NCI-H510A (cell line): ENCODE measurements at places on chromosomes 7 and 10.

DNA sequence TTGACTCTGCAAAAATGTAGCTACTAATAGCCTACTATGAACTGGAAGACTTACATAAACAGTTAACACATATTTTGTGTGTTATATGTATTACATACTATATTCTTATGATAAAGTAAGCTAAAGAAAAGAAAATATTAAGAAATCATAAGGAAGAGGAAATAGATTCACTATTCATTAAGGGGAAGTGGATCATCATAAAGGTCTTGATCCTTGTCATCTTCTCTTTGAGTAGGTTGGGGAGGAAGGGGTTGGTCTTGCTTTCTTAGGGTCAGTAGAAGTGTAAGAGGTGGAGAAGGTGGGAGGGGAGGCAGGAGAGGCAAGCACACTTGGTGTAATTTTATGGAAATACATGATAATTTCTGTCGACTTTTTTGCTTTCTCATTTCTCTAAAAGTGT is 81.3 kb downstream of the NAMPT start:
- DNase-seq, result no peak

DNA sequence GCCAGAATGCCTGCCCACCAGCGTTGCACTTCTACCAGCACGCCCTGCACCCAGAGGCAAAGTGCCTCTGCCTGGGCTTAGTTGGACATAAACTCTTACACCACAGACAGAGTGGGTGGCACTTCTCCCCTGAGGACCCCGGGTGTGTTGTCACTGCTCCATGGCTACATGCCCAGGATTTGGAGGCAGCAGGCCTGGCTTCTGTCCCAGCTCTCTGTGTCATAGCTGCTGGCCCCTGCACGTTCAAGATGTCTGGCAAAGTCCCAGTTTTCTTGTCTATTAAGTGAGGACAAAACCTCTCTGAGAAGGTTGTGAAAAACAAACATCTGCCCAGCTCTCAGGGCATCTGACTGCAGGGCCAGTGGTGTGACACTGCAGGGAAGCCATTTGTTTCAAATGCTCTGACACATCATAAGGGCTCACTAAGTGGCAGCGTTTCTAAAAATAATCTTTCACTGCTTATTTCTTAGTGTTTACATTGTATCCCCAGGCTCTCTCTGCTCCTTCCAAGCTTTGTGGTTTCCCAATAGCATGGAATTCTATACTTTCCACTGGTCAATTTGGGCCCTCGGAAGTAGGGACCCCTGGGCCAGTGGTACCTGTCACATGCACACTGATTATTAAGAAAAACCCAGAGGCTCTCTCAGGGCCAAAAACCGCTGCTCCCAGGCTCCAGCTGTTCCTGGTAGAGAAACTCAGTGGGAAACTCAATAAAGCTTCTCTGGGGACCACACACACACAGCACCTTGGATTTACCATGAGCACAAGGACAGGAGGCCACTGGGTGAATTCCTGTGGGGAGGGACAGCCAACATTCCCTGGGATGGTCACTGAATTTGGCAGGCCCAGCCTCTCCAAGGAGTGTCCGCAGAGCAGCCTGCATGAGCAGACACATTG is 86.2 kb upstream of the ANLN start:
- no peak for DNase-seq

GRCh38 chr7:116552602-116553001 is 27.8 kb downstream of the CAV1 start:
- DNase-seq, result no peak

DNA sequence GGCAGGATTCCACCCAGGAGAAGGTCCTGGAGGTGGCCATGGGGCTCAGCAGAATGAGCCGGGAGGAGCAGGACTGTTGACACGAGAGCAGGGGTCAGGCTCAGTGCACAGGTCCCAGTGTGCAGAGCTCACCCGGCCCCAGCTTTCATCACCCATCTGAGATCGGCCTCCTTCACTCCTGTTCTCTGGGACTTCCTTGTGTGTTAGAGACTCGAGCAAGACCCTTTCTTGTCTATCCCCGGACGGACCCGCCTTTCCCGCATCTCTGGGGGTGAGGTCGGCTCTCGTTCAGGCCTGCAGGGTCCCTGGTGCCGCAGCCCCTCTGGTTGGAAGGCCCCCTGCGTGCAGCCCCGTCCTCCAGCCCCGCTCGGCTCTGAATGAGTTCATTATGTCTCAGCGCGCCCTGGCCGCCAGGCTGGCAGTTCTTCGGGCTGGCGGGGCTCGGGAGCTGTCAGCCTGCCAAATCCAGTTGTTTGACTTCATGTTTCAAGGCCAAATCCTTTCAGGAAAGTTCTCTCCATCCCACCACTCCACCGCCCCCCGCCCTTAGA is 127.9 kb downstream of the LHPP start:
- no peak for DNase-seq

GRCh38 chr10:127313996-127314700 is 117.8 kb upstream of the INSYN2A start:
- no peak for DNase-seq

DNA sequence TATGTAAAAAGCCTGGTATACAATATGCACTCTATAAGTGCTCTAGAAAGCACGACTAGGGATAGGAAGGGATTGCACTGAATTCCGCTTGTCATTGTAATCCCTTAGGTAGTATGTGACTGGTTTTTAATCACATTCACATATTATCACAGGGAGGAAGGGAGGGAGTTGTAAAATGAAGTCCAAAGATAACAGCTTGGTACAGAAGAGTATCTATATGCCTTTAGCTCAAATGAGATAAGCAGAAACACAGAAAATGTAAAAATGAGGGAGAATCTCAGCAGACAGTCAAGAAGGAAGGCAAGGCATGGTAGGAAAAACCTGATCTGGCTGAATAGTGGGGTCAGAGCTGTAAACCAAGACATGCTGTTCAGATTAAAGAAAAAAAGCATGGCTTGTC is 63.4 kb downstream of the ABI1 start:
- DNase-seq, result no peak

- no peak for DNase-seq
Observed at GRCh38 chr7:5677538-5678294, 103.7 kb downstream of the RNF216 start.

- no peak for DNase-seq
Observed at GRCh38 chr7:7620236-7620635, 20.3 kb upstream of the UMAD1 start.

DNA sequence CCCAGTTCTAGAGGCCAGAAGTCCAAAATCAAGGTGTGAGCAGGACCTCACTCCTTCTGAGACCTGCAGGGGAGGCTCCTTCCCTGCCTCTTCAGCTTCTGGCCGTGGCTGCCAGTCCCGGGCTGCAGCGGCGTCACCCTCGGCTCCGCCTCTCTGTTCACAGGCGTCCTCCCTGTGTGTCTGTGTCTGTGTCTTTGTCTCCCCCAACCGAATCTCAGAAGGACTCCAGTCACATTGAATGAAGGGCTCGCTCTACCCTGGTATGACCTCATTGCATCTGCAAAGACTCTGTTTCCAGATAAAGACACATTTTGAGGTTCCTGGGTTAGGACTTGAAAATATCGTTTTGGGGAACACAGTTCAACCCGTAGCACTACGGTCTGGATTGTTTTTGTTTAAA is 33.1 kb upstream of the GALNT11 start:
- no peak for DNase-seq

DNA sequence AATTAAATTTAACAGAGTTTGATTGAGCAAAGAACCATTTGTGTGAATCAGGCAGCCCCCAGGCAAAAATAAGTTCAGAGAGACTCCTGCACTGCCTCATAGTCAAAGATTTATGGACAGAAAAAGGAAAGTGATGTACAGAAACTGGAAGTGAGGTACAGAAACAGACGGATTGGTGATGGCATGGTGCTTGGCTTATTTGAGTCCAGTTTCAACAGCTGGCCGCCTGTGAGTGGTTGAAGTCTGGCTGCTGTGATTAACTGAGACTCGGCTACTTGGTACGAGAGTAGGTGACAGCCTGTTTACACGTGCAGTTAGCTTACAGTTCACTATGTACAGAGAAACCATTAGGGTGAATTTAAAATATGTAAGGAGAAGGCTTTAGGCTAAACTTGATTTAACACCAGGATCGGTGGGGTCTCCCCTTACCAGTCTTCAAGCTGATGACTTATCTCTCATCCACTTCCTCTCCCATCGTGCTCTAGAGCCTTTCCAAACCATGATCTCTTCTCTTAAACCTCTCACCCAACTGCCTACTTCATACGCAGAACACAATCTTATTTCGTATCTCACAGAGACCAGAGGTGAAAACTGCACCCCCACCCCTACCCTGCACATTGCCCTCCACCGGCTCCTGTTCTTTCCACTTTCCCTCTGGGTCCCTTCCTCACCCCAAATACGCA is 5.0 kb upstream of the MSMB start:
- DNase-seq, result no peak

DNA sequence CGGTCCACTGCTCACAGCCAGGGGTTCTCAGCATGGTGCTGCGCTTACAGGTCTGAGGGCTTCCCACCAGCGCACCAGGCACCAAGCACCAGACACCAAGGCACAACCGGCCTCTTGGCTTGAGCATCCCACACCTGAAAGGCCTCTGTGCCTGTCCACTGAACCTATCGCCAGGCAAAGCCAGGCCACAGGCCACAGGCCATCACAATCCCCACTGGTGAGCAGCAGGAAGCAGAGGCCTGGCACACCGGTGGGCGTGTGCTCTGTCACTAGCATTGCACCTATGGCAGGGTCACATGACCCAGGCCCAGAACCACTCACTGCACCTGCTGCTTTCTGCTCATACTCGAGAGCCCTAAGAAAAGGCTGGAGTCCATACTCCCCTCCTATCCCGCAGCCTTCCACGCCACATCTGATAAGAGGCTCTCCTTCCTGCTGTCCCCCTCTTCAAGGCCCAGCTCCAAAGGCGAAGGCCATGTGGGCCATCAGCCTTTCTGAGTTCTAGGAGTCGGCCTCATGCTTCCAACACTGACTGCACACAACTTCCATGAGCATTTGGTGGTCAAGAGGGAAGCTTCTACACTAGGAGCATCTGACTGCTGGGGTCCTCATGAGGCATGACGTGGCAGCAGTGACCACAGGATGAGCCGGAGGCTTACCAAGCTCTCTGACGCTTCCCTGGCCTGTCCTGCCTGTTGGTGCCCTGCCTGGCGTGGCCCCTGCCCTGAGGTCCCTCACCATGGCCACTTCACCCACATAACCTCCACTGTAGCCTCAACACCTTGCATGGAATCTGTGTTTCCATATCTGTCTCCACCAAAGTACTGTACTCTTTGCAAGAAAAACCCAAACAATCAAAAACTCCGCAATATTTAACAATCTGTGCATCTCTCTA is 166.3 kb downstream of the TNS3 start:
- no peak for DNase-seq

DNA sequence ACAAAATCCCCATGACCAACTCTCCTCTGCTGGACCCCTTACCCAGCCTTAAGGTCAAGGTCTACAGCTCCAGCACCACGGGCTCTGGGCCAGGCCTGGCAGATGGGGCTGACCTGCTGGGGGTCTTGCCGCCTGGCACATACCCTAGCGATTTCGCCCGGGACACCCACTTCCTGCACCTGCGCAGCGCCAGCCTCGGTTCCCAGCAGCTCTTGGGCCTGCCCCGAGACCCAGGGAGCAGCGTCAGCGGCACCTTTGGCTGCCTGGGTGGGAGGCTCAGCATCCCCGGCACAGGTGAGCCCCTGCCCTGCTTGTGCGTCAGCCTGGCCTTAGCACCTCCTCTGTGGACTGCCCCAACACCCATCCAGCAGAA is 27.5 kb upstream of the SLC29A3 start:
- no peak for DNase-seq

- no peak for DNase-seq
Observed at GRCh38 chr7:106331441-106332175, 46.8 kb upstream of the NAMPT start.

DNA sequence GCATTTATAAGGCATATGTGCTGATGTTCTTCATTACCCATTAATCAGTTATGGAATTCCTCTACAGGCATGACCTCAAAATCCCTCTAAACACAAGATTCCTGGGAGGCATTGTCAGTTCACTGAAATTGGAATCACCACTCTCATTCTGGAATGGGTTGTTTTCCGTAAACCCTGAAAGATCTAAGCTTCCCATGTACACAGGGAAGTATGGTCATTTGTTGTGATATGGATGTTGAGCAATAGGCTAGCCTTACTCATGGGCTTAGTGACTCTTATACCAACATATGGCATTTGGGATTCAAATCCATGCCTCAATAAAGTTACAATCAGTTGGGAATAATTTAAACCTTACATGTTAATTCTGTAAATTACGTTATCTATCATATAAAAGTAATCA is 258.0 kb downstream of the XPNPEP1 start:
- no peak for DNase-seq

DNA sequence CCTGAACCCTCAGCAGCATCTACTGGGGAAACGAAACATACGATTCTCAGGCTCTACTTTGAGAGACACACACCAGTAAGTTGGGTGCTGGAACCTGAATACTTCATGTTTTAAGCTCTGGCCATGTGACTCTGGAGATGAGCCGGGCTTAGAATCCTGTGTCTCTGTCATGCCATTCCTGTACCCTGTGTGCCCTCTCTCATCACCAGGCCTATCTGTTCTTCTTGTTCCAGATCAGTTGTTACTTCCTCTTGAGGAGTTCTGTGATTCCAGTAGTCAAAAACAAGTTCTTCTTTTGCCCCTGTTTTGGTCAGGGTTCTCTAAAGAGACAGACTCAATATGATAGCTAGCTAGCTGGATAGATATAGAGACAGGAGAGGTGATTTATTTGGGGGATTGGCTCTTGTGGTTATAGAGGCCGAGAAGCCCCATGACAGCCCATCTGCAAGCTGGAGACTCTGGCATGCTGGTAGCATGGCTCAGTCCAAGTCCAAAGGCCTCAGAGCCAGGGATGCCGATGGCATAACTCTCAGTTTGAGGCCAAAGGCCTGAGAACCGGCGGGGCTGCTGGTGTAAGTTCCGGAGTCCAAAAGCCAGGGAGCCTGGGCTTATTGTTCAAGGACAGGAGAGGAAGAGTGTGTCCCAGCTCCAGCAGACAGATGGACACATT is 54.3 kb downstream of the CHN2 start:
- no peak for DNase-seq

- DNase-seq, result no peak
Observed at GRCh38 chr7:84125654-84126053, 68.9 kb downstream of the SEMA3A start.

DNA sequence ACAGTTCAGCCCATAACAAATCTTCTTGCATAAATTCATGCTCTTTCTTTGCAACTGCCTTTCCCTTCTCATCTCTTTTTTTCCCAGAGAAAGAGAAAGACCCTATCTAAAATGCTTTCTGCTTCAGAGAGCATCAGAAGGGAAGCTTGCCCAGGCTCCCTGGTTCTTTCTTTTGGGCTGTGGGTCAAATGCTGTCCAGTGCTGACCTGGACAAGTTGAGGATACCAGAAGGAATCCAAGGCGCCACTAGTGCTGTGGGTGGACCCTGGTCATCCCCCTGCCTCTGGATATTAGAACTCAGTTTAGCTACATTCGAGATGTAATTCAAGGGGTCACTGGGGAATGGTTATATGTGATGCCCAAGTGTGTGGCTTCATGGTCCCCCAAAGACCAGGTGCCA is 411.6 kb downstream of the RPS24 start:
- DNase-seq, result no peak

DNA sequence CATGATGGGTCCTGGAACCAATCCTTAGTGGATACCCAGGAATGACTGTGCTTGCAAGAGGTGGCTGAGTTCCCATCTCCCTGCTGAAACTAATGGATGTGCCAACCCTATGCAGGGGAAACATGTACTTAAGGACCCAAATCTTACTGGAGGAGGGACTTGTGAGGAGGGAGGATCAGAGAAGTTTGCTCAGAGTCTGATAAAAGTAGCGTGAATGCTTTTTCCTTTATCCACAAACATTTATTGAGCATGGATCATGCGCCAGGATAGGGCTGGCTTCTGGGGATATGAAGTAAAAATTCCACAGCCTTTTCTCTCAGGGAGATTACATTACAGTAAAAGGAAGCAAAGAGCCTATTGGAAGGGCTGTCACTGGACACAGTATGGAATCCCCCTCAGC is 358.5 kb downstream of the RPS24 start:
- DNase-seq, result no peak

- no peak for DNase-seq
Observed at GRCh38 chr7:51026341-51026740, 243.6 kb upstream of the GRB10 start.
